ENCODE measurements at places on chromosomes 3 and 15.

GRCh38 chr15:91227766-91228165, 127.7 kb downstream of the SV2B start:
- no peak for DNase-seq

GRCh38 chr3:134038071-134038491, 8.4 kb upstream of the SLCO2A1 start:
- no peak for DNase-seq

- DNase-seq, result no peak
Observed at GRCh38 chr3:139416275-139416674, 26.8 kb upstream of the COPB2 start.

DNA sequence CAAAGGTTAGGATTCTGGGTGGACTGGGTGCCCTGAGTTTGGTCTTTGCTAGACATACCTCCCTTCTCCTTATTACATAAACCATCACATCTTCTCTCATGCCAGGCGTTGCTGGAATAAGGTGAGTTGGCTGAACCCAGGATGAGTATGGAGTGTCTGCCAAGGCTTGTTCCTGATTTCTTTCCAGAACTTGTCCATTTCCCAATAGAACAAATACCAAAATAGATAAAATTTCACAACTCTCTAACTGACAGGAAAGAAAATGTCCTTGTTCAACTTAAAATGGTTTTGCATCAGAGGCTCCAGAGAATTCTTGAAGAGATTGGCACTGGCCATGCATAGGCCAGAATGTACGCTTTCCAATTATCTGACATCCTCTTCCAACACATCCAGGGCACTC, 291.9 kb downstream of the IGSF11 start:
- no peak for DNase-seq

DNA sequence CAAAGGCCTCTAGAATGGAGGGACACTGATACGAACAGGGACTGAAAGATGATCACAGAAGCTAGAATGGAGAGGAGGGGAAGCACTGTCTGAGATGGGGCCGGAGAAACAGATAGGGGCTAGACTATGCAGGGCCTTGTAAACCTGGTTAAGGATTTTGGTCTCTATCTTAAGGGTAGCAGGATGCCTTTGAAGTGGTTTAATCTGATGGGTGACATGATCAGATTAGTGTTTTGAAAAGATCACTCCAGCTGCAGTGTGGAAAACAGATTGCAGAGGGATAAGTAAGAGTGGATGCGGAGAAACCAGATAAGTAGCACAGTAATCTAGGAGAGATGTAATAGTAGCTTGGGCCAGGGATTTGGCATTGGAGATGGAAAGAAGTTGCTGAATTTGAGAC, 108.1 kb downstream of the RSRC1 start:
- no peak for DNase-seq

- DNase-seq, result no peak
Observed at GRCh38 chr3:171336406-171336805, 123.8 kb downstream of the TNIK start.

GRCh38 chr15:26889298-26889898, 22.5 kb downstream of the GABRA5 start:
- DNase-seq, result no peak

DNA sequence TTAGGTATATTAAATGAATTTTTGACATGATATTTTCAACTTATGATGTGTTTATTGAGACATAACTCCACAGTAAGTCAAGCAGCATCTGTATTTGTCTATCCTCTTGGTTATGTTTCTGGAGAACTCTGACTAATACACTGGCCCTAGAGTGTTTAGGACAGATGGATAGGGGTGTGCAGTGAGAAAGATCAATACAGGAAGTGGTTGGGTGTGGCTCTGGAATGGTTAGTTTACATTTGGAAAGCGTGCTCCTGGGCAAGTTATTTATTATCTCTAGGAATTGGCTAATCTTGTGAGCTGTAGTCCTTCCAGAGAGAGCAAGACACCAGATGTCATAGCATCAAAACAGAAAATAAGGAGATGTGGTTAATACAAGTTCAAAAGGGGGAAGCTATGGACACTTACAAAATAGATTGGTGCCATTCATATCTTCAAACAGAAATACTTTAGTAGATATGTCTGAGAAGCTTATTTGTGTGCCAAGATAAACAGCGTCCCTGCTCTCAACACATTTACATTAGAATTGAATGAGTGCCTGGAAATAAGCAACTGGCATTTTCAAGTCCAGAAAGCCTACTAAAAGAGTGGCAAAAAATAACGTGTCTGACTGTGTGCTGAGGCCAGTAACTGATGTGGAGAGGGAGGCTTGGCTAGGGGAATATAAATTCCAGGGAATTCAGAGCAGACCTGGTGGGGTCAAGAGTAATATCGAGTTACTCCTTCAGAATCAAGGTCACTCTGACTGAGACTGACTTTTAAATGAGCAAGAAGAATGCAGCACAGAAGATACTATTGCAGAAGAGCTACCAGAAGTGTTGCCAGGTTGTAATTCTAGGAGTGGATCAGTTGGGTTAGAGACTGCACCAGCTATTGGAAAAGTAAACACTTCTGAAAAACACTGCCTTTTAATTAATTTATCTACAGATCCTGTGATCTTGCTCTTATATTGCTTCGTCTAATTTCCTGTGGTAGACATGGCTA, 33.4 kb upstream of the PLAAT1 start:
- no peak for DNase-seq

GRCh38 chr3:194877291-194878119, 191.8 kb downstream of the FAM43A start:
- no peak for DNase-seq

DNA sequence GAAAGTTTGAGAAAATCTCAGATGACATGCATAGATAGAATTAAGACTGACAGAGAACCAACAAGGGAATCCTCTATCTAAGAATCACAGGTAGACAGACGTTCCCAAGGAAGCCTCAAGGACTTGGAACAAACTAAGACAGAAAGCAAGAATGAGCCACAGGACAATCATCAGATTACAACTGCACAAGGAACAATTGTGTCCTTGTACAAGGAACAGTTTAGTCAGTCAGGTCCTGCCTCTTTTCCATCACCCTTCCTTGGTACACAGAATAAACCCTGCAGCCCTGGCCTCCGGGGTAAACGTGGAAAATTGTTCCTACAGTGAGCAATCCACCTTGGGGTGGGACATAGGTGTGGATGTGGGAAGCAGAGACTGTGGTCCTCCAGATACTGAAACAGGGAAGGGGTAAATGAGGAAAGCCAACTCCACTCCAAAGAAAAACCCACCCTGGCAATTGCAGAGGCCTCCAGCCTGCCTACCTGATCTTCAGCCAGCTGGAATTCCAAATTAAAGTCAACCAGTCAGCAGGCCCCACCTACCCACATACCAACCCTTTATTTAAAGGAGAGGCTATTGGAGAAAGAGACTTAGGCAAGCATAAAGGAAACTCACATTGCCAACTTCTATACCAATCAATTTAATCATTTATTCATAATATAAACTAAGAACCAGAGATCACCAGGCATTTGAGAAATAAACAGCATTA, 73.4 kb downstream of the ULK4 start:
- DNase-seq, result no peak

DNA sequence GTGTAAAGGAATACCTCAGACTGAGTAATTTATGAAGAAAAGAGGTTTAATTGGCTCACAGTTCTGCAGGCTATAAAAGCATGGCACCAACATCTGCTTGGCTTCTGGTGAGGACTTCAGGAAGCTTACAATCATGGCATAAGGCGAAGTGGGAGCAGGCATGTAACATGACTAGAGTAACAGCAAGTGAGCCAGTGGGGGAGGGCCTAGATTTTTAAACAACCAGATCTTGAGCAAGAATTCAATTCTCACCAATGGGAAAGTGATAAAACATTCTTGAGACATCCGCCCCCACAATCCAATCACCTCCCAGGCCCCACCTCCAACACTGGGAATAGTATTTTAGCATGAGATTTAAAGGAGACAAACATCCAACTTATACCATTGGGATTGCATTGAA, 44.2 kb upstream of the BCL2A1 start:
- no peak for DNase-seq

- DNase-seq, result no peak
Observed at GRCh38 chr15:68210821-68211655, 5.9 kb upstream of the CALML4 start.

Data from stimulated activated CD4-positive, alpha-beta T cell treated with anti-CD3 and anti-CD28 coated beads, TNF-alpha, amount 100 ng/mL, for 4 hours (primary cell).